ENCODE measurements at places on chromosomes 2 and 18.

- DNase-seq: no peak
These were observed 10.0 kb upstream of the AGFG1 start for GRCh38 chr2:227461811-227462461.

- no peak for DNase-seq
These were observed 106.8 kb downstream of the BCL11A start for GRCh38 chr2:60446413-60447267.

GRCh38 chr2:222447131-222447530, 22.8 kb downstream of the SGPP2 start:
- no peak for DNase-seq

DNA sequence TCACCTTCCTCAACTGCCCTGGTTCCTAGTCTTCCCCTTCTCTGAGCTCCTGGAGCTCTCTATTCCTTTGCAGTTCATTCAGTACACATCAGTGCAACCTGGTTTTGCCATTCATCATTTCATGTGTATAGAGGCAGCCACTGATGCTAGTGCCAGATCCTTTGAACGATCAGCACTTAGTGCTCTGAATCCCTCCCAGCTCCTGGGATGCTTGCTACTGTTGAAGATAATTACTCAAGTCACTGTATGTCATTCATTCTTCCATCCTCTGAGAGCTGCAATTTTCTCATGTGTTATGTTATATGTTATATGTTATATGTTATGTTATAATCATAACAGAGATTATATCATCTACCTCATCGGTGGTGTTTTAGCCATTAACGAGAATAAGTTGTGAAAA, 98.5 kb upstream of the UXS1 start:
- DNase-seq: no peak

- DNase-seq: no peak
These were observed 41.0 kb downstream of the DTNB start for GRCh38 chr2:25632396-25632795.

- DNase-seq: no peak
These were observed 995.1 kb upstream of the DDX18 start for GRCh38 chr2:116819355-116819754.

All from NCI-H2029 (cell line).